ENCODE measurements at places on chromosomes 1 and 21.

DNA sequence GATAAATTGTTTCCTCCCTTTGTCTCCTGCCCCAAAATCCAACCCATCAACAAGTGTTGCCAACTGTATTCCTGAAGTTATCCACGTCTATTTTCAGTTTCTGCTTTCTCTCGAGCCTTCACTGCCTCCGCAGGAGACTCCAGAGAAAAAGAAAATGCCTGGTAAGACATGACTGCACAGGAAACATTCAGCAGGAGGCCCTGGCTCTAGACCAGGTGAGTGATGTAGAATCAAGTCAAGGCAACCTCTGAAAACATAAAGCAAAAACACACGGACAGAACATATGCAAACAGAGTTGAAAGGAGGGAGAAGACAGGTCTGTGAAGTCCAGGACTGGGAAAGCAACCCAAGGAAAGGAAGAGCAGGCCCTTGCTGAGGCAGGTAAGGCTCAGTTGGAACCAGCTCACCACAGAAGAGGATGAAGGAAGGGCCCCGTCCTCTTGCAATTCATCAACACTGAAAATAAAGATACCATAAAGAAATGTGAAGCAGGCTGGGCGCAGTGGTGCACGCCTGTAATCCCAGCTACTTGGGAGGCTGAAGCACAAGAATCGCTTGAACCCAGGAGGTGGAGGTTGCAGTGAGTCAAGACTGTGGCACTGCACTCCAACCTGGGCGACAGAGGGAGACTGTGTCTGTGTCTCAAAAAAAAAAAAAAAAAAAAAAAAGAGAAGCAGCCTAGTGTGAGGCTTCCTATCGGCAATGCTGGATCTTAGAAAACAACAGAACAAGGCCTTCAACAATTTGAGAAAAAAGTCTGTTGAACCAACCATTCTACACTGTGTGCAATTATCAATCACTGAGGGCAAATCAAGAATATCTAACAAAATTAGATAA is 8.8 kb downstream of the NOL9 start:
- no peak for DNase-seq

DNA sequence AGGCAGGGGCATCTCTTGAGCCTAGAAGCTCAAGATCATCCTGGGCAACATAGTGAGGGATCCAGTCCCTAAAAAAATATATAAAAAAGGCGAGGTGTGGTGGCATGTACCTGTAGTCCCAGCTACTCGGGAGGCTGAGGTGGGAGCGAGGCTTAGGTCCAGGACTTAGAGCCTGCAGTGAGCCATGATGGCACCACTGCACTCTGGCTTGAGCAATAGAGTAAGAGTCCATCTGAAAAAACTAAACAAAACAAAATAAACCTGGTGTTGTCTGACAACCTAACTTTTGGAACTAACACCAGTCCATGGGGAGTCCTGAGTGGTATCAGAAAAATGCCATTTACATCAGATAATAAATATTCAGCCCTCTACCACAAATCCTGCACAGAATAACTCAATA is 110.1 kb upstream of the NRIP1 start:
- DNase-seq: no peak

- peak; percentile 95 for DNase-seq
Observed at GRCh38 chr1:162372159-162373071, 4.2 kb downstream of the SPATA46 start.

- no peak for DNase-seq
Observed at GRCh38 chr1:206534552-206534951, 27.2 kb downstream of the RASSF5 start.

- no peak for DNase-seq
Observed at GRCh38 chr1:168811176-168811575, 82.2 kb upstream of the DPT start.

DNA sequence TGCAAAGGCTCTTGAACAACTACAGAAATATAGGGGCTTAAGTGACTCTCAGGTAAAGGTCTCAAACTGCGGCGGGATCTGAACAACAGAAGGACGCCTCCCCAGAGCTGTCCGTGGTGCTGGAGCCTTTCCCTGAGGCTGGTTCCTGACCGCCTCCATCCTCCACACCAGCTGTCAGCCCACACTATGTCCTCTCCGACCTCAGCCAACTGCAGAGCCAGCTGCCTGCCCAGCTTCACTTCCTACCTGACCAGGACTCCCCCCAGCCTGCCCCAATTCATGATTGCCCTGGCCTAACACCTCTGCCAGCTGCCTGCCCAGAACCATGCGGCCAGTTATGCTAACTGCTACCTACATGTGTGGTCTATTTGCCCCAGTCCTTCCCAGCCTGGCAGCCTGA is 63.6 kb upstream of the ZC3H12A start:
- DNase-seq: peak; percentile 24

DNA sequence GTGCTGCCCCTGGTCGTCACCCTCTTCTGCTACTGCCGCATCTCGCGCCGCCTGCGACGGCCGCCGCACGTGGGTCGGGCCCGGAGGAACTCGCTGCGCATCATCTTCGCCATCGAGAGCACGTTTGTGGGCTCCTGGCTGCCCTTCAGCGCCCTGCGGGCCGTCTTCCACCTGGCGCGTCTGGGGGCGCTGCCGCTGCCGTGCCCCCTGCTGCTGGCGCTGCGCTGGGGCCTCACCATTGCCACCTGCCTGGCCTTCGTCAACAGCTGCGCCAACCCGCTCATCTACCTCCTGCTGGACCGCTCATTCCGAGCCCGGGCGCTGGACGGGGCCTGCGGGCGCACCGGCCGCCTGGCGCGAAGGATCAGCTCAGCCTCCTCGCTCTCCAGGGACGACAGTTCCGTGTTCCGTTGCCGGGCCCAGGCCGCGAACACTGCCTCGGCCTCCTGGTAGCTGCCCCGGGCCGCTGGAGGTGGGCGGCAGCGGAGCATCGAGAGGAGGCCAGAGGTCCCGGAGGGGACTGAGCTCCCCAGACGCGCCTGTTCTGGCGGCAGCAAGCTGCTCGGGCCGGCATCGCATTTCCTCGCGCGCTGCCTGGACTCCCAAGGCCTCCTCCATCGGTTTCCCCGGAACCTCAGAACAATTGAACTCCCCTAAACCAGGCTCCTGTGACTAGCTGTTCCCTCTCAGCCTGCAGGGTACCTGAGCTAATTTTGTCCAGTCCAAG is 1.1 kb downstream of the GPR25 start:
- DNase-seq: no peak
